Right renal pelvis (tissue), 4 donors: ENCODE measurements at places on chromosomes 6 and 20. TPM values are rescaled to one million over a fixed set of nuclear protein-coding genes. Genes with fewer than 3 reads are reported as not detected.

SIRPB1 gene
- polyA plus RNA-seq: 2.3 TPM

PPIL6 gene
- polyA plus RNA-seq: 16.6 TPM

DNA sequence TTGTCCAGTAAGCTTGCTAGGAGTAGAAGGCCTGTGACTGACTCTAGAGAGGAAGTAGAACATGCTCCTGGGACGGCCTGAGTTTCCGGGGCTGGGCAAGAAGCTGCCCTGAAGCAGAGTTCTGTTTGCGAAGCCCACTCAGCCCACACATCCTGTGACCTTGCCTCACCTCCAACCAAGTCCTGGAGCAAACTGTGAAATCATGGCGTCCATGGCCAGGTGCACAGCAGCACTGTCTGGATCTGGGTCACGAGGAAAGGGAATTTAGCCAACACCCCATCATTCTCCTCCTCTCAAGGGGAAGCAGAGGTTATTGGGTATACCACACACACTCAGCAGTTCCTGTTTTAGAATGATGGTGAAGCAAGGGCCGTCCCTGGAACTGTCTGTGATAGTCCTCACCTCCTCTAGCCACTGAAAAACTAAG, 87.5 kb downstream of the CRYBG1 start:
- no peak for DNase-seq

FAM209A gene
- polyA plus RNA-seq: 0.89 TPM

GRCh38 chr6:48249071-48249470, 138.1 kb upstream of the PTCHD4 start:
- DNase-seq: no peak

- DNase-seq: no peak
Observed at GRCh38 chr20:8335059-8335458, 203.0 kb downstream of the PLCB1 start.
